ENCODE measurements at places on chromosomes 5 and 9.
A peak's percentile ranks its signal among the peaks of the same experiment; 100 is the strongest.

- DNase-seq = peak; percentile 41
Observed at GRCh38 chr5:141787376-141787775, 90.8 kb downstream of the PCDH1 start.

DNA sequence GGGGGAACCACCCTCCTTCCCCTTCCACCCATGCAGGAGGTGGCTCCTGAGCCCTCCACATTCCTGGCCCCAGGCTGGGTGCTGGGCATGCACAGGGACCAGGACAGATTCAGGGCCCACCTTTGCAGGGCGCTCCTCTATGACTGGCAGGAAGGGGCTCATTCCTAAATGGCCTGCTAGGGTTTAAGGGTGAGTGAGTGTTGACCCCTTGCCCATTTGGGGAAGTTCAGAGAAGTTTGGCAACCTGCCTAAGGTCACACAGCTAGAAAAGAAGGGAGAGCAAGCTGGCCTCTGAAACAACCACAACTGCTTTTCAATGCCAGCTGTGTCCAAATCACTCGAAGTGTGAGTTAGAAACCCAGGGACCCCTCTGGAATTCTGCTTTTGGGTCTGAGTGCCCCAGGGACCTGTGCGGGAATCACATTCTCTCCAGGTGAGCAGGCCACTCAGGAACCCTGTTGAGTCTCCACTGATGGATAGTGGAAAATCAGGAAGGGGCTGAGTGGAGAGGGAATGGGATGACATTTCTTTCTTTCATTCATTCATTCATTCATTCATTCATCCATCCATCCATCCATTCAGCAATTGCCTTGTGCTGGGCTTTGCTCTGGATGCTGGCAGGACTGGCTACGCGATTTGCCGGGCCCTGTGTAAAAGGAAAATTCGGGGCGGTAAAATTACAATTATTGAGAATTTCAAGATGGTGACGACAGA is 191.9 kb downstream of the C9orf50 start:
- DNase-seq = no peak

- DNase-seq = no peak
Observed at GRCh38 chr9:94033383-94033782, 50.9 kb upstream of the PTPDC1 start.

GRCh38 chr9:111627260-111627963 is 3.7 kb upstream of the DNAJC25 start:
- no peak for DNase-seq

- DNase-seq = no peak
Observed at GRCh38 chr5:162288647-162289296, 221.2 kb downstream of the GABRG2 start.

- no peak for DNase-seq
Observed at GRCh38 chr9:19554529-19554928, 145.7 kb downstream of the ACER2 start.

GRCh38 chr5:149614034-149614907 is 33.0 kb downstream of the ARHGEF37 start:
- DNase-seq = no peak

DNA sequence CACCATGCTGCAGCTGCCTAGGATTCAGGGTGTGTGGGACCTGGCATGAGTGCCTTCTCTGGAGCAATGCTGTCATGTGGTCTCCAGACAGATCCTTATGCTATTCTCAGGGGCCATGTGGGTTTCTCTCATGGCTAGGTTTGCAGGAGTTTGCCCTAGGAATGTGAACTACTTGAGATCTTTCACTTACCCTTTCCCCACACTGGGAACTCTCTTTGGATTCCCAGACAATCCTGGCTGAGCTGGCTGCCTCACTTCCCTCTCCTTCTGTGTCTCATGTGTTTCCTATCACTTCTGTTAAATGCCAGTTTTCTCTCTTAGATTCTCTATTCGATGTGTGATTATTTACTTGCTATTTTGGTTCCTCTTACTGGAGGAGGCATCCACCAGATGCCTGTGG is 270.2 kb upstream of the RASA1 start:
- peak; percentile 18 for DNase-seq

DNA sequence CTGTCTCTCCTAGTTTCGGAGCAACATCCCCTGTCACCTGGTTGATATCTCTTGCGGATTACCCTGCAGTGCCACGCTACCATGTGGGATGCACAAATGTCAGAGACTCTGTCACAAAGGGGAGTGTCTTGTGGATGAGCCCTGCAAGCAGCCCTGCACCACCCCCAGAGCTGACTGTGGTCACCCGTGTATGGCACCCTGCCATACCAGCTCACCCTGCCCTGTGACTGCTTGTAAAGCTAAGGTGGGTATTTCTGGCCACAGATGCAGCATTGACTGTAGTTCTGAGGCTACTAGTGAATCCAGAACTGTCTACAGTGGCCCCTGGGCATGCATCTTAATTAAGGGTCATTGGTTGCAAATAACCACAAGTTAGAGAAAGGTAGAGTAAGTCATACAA is 50.8 kb downstream of the AQP7 start:
- DNase-seq = no peak

DNA sequence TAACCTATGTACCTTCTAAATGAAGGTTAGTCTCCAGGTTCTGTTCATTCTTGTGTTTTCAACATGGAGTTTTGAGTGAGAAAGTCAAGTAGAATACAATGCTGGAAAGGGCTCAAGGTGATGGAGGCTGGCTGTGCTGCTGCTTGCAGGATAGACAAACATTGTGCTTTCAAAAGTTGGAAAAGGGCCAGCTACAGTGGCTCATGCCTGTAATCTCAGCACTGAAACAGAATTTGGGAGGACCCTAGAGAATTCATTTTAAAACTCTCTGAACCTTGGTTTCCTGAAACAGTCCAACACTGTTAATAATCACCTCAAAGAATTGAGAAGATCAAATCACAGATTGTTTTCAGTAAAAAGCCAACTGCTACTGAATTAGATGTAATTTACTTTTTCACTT is 15.4 kb upstream of the IARS1 start:
- peak; percentile 32 for DNase-seq

GRCh38 chr9:116873491-116873890 is 186.4 kb downstream of the TRIM32 start:
- no peak for DNase-seq

DNA sequence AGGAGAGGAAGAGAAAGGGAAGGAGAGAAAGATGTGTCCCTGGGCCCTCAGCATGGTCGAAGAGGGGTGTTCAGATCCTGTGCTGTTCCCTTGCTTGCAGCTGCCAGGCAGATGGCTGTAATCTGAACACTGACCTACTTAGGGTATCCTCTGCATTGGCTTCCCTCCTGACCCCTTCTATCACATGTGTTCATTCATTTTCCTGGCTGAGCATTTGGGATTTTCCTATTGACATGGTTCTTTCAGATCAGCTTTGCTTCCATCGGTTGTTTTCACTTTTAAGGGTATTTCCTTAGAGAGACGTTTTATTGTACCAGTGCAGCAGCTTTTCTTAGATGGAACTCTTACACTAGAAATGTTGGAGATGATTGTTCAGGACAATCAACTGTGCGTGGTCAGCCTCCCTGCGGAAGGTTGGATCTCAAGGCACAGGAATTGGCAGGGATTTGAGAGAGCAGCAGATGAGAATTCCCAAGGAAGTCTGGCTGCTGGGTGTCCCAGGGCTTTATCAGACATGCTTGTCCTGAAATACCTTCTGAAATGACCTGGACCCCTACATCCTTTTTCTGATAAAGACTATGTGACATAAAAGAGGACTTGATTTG is 26.0 kb downstream of the ACTBL2 start:
- DNase-seq = no peak

- no peak for DNase-seq
Observed at GRCh38 chr5:133461796-133462516, 150.4 kb downstream of the FSTL4 start.

GRCh38 chr5:121031491-121031890 is 567.4 kb downstream of the PRR16 start:
- peak; percentile 20 for DNase-seq

Data from astrocyte of the hippocampus (primary cell).